ENCODE measurements at places on chromosomes 4 and X.

DNA sequence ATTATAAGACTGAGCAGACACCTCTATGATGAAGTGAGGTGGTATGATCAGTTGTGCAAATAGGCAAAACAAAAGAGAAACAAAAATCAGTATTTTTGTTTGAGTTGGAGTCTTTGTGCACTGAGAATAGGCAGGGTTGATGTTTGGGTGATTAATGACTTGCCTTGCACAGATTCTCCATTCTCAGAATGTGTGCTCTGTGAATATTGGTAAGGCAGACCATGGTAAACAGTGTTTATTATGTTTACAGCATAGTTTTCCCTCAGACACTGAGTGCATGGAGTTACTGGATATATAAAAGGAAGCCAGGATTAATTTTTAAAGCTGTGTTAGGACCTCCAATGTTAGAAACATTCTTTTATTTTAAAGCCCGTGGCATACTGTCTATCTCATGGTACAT is 240.2 kb upstream of the MAGEB16 start:
- DNase-seq, result no peak

- no peak for DNase-seq
Measured at GRCh38 chr4:151725087-151725486, 35.7 kb downstream of the GATB start.

DNA sequence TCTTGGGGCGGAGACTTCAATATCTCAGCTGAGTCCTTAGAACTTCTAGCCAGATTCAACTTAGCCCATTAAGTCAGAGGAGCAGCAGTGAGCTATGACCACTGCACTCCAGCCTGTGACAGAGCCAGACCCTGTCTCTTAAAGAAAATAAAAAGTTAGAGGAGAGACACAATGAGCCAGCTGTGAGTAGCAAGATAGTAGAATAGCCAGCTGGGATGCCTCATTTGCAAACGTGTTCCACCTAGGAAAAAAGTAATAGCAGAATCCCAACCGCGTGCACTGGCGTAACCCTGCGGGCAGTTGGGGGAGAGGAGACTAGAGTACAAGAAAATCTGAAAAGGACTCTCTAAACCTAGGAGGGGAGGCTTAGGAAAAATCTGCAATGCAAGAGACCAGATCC is 133.2 kb upstream of the ANXA3 start:
- DNase-seq, result no peak

GRCh38 chr4:96521046-96521536 is 681.2 kb downstream of the PDHA2 start:
- DNase-seq, result no peak

DNA sequence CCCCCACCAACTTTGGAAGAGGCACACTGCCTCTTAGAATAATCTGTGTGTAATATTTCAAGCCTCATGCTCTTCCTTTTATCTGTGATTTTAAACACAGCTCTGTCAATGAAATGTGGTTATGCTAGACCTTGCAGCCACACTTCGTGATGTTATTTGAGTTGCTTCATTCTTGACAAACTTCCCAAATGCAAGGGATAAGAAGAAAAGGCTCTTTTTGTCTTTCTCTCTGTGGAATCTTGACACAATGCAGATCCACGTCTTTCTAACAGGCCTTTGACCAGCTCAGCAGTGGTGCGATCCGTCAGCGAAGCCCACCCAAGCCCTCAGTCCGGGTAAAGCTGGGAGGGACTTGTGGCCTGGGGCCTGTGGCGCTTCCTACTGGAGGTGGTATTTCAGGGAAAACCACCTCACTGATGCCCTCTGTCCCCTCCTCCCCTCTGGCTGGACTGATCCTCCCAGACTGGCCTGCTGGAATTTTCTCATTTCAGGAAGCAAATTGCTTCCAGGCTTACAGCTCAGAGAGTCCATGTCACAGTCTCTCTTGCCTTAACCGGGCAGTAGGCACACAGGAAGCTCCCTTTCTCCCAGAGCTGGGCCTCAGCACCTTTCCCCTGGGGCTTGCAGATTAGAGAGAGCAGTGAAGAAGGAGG is 19.5 kb upstream of the CCKAR start:
- no peak for DNase-seq

DNA sequence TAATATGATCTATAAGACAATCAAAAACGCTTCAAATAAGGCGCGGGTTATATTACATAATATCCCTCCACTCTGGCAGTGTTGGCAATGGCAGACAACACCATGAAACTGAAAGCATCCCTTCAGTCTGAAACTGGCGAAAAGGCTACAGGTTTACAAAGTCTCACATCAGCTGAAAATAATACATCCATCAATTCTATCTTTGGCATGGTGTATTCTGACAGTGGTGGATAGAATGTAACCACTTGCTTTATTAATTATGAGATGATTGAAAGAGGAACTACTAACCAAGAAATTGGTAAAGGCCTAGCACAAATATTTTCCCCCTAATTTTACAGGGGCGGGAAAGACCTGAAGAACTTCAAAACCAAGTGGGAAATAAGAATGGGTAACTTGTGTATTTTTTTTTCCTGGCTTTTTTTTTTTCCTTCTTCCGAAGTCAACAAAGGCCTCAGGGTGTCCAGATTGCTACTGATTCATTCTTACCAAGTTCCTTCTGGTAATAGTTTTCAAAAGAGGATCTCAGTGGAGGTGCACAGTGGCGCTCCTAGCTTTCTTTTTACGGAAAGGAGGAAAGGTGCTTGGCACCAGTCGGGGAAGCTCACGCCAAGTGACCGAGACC is 728 bp downstream of the UBA6 start:
- no peak for DNase-seq

GRCh38 chr4:156972379-156973015 is 898 bp upstream of the PDGFC start:
- no peak for DNase-seq

GRCh38 chr4:128682942-128683666 is 126.4 kb upstream of the JADE1 start:
- DNase-seq, result no peak

GRCh38 chrX:108165383-108166111 is 74.0 kb downstream of the ATG4A start:
- DNase-seq, result no peak

- DNase-seq, result no peak
Measured at GRCh38 chrX:21638311-21638710, 19.8 kb downstream of the KLHL34 start.

GRCh38 chrX:136623396-136623795 is 24.6 kb upstream of the CD40LG start:
- no peak for DNase-seq

- DNase-seq, result no peak
Measured at GRCh38 chr4:22668301-22668700, 24.4 kb upstream of the GBA3 start.

- DNase-seq, result no peak
Measured at GRCh38 chr4:13533670-13534343, 10.5 kb downstream of the NKX3-2 start.

GRCh38 chrX:482192-482701 is 95.5 kb upstream of the PPP2R3B start:
- DNase-seq, result no peak

- no peak for DNase-seq
Measured at GRCh38 chr4:121692261-121692660, 4.5 kb downstream of the ANXA5 start.

DNA sequence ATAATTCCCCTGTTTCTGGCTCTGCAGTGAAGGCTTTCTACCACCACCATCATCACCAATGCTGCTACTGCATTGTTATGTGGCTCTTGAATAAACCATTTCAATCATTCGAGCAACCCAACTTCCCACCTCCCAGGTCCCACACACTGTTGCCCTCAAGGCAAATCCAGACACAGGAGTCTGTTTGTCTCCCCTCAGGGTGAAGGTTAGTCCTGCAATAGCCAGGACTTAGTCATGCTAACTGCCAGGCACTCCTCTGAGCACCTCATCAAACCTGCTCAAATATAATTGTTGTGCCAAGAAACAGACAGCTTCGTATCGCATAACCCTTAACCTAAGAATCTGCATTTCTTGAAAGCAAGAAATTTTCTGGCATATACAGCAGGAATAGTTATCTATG is 213.2 kb downstream of the KDR start:
- no peak for DNase-seq

GRCh38 chr4:99755223-99755944 is 61.2 kb upstream of the DAPP1 start:
- DNase-seq, result peak; percentile 62

- DNase-seq, result no peak
Measured at GRCh38 chr4:10929818-10930217, 245.2 kb upstream of the CLNK start.

GRCh38 chrX:73076838-73077237 is 2.5 kb downstream of the PABPC1L2A start:
- DNase-seq, result no peak

DNA sequence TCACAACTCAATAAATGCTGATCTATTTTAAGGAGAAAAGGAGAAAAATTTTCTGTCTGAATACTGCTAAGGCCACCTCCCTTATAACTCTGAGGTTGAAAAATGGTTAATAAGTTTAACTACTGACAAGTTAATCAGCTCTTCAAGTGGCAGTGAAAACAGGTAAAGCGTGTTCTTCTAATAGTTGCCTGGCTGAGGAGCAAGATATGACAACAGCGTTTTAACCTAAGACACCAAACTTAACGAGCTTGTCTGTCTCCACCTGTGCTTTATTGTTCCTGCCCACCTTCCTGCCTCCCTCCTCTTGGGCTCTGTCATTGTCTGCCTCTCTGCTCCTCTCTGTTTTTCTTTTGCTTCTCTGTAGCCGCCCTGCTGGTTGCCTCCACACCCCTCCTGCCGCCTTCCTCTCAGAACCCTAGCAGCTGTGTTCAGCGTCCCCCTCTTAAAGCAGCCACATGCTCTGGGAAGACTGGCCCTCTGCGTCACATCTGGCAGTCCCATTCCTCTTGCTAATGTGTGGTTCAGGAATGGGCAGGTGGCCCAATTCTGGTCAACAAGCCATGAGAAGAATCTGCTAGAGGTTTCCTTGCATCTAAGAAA is 4.3 kb upstream of the TSPAN5 start:
- peak; percentile 17 for DNase-seq

DNA sequence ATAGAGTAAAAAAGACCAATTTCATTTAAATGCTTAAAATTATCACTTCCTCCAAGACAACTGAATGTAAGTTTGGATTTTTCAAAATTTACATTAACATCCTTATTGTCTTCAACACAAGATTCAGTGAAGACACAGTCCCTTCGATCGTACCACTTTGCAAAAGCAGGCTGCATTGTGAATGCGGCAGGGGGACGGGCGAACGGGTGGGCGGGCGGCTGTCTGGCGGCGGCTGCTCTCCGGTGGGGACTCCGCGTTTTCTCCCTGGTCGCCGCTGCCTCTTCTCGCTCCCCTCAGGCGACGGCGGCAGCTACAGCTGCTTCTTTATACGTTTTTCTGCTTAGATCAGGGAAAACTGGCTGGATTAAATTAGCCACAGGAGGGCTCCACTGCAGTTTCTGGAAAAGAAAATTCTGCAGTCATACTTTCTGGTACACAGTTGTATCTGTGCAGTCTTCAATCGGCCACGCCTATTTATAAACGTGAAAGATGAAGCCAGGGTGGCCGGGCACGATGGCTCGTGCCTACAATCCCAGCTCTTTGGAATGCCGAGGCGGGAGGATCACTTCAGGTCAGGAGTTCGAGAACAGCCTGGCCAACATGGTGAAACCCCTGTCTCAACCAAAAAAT is 33.9 kb upstream of the HPF1 start:
- DNase-seq, result peak; percentile 62

DNA sequence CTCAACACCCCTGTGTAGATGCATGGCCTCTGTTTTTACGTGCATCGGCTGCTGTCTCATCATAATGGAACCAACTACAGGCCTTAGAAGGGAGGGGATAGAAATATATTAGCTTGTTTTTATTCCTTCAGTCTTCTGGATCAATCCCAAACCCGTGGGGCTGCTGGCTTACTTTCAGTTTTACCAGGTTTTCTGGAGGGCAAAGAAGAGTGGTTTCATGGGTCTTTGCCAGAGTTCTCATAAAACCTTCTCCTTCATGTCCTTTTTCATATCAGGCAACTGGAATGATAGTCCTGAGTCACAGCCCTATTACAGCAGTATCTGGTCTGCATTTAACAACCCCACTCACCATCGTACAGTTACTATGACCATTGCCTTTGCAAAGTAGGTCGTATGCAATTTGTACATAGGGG is 34.6 kb downstream of the PPP2R2C start:
- DNase-seq, result no peak

DNA sequence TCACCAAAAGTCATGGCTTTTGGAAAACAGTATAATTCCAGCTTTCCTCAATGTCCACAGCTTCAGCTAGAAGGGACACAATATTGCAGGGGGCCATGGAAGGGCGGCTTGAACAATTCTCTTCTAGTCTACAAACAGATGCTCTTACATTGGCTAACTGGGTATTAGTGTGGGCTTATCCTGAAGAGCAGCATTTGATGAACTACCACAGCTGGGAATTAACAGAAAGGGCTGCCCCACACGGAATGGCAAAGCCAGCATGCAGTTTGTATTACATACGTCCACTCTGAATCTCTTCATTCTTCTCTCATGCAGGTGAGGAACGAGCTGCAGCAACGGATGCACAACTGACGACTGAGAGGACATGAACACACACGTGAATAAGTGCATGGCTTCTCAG is 13.0 kb upstream of the PDCL2 start:
- DNase-seq, result no peak

DNA sequence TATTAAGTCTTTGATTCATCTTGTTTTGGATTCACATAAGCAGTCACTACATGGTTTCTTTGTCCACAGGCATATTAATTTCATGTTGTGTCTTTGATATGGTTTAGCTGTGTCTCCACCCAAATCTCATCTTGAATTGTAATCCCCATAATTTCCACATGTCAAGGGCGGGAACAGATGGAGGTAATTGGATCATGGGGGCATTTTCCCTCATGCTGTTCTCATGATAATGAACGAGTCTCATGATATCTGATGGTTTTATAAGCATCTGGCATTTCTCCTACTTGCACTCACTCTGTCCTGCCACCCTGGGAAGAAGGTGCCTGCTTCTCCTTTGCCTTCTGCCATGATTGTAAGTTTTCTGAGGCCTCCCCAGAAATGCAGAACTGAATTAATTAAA is 1811.2 kb upstream of the PCDH10 start:
- no peak for DNase-seq

DNA sequence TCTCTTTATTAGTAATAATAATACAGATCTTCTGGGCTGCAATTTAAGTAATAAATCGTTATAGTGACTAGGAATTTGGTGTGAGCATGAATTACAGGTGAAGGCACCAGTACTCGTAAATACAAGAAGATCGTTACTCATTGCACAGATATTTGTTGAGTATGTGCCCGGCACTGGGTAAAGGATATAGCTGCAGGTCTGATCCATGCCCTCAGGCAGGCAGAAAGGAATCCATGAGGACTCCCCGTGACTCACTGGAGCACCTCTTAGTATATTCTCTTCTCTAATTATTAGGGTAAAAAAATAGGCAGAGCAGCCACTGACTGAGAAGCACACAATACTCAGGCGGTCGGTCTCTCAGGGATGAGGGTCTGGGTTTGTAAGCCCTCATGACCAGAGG is 868.3 kb downstream of the RAB28 start:
- no peak for DNase-seq

DNA sequence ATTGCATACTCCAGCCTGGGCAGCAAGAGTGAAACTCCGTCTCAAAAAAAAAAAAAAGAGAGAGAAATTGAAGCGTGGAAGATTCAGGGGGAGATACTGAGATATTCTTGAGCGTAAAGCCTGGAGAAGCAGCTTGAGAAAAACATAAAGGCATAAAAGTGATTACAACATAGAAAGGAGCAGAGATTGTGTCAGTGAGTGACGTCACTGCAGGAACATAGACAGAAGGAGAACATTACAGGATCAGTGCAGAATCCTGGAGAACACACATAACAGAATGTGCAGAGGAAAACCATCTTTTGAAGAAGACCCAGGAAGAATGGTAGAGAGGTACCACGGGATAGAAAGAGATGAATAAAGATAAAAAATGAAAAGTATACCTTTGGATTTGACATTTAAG is 147.0 kb downstream of the APBB2 start:
- no peak for DNase-seq
